ENCODE measurements at places on chromosomes 2 and 18.
A peak's percentile ranks its signal among the peaks of the same experiment; 100 is the strongest.

DNA sequence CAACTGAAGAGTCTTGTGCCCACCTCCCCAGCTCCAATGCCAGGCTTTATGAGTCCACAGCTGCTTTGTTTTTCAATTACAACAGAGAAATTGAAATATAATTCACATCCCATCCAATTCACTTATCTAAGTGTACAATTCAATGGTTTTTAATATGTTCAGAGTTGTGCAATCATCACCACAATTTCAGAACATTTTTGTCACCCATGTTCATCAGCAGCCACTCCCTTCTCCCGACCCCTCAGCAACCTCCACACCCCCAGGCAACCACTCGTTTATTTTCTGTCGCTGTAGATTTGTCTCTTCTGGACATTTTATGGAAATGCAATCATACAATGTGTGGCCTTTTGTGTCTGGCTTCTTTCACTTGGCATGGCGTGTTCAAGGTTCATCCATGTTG lies 23.3 kb downstream of the INHBB start:
- DNase-seq: no peak

GRCh38 chr18:48798334-48799245 lies 152.2 kb downstream of the SMAD7 start:
- DNase-seq: peak; percentile 63

- no peak for DNase-seq
Observed at GRCh38 chr2:6181525-6181924, 489.3 kb downstream of the SOX11 start.

DNA sequence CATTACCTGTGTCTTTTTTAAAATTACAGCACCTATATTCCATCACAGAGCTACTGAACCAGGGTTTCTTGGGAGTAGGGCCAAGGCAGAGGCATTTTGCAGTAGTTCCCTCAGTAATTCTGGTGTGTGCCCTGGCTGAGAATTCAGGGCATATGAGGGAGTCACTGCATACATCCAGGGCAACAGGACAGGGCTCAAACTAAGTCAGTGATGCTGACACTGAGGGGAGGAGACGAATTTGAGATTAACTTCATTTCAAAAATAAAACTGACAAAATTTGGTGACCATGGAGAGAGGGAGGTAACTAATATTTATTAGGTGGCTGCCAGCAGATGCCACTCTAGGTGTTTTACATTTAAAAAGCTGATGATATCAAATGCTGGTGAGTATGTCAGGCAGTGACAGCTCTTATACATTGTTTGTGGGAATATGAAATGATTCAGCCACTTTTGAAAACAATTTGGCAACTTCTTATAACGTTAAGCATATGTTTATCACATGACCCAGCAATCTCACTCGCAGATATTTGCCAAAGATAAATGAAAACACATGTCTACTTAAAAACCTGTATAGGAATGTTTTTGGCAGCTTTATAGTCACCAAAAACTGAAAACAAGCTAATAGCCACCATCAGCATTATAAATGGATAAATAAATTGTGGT lies 20.3 kb downstream of the STRADB start:
- DNase-seq: no peak

- no peak for DNase-seq
Observed at GRCh38 chr18:52341608-52342381, 1.8 kb downstream of the DCC start.

DNA sequence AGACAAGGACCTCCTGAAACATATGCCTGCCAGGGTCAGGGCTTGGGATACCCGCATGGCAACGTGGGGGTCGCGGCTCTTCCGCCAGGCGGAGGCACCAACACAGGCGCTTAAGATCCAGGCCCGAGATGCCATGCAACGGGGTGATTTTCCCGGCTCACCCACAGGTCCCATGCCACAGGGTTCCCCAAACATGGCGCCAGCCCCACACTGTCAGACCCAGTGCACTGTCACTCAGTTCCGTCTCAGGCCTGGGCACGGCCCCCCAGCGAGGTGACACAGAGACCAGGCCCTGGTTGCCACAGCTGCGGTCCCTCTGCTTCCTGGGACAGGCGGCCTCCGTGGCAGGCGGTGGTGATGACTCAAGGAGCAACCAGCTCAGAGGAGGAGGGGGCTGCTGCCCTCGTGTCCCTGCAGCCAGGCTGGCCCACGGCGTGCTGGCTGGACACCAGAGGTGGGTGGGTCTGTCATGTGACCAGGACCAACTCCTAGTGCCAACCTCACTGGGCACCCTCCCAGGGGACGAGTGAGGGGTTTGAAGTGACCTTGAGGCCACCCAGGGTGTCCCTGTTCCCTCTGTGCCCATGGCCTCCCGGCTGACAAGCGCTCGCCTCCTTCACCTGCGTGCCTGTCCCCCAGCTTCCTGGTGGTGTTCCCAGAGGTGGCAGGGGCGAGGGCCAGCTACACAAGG lies 4.9 kb downstream of the PDCD1 start:
- DNase-seq: no peak

DNA sequence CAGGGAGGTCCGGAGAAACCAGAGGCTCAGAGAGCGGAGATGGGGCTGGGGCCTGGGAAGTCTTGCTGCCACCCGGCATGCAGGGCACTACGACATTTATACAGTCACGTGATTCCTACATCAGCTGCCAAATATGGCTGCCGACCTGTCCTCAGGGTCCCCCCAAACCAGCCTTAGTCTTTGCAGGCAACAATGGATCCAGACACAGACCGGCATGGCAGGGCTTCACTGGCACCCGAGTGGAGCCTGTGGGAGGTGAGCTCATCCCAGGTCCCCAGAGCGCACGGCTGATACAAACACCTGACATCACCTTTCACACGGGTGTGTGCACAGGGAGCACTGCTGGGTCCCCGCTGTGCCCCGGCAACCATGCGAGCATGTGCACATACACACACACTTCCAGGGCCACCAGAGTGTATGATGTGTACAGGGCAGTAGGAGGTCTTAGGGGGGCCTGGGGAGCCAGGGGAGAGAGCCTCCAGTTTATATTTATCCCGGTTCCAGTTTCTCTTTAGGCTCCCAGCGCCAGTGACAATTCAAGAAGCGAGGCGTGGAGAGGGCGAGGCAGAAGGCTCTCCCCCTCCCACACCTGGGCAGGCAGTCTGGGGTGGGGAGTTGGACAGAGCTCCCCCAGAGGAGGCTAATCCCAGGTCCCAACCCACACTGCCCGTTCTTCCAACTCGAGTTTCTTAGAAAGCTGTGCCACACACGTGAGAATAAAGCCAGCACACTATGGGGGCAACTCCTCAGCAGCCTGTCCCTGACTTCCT lies 2.7 kb downstream of the SEMA4C start:
- DNase-seq: no peak

DNA sequence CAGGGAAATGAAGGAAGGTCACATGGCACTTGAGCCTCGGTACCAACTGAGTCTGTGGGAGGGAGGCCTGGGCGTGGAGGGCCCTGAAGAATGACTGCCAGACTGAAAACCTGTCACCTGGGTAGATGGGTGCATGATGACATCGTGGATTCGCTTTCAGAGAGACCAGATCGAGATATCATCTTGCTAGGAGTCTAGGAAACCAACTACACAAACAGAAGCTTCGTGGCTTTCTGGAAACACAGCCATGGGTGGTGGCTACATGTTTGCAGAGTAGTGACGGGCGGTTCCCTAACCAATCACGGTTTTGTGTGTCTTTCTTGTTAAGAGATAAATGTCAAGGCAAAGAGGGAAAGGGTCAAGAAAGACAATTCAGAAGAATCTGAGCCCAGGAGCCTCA lies 155.0 kb downstream of the EIPR1 start:
- DNase-seq: no peak

DNA sequence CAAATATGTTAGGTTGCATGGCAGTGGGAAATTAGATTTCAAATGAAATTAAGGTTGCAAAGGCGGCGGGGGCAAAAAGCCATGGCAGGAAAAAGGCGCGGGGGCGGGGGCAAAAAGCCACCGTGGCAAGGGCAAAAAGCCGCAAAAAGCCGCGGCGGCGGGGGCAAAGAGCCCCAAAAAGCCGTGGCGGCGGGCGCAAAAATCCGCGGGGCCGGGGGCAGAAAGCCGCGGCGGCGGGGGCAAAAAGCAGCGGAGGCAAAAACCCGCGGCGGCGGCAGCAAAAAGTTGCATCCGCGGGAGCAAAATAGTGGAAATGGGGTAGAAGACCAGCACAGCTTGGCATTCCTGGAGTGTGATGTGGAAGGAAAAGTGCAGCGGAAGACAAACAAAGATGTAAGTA lies 417.1 kb downstream of the ANKRD30B start:
- no peak for DNase-seq

DNA sequence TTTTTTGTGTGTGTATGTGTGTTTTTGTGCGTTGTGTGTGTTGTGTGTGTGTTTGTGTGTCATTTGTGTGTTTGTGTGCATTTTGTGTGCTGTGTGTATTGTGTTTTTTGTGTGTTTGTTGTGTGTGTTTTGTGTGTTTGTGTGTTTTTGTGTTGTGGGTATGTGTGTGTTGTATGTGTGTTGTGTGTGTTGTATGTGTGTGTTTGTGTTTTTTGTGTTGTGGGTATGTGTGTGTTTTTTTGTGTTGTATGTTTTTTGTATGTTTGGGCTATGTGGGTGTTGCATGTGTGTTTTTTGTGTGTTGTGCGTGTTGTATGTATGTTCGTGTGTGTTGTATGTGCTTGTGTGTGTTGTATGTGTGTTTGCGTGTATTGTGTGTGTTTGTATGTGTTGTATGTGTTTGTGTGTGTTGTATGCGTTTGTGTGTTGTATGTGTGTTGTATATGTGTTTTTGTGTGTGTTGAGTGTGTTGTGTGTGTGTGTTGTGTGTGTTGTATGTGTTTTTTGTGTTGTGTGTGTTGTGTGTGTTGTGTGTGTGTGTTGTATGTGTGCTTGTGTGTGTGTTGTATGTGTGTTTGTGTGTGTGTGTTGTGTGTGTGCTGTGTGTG lies 275.3 kb downstream of the HRH4 start:
- no peak for DNase-seq

- DNase-seq: no peak
Observed at GRCh38 chr2:144439993-144440392, 79.9 kb downstream of the ZEB2 start.

- no peak for DNase-seq
Observed at GRCh38 chr2:225040856-225041206, 1.4 kb downstream of the DOCK10 start.

GRCh38 chr2:39547811-39548719 lies 111.0 kb upstream of the MAP4K3 start:
- DNase-seq: no peak

- no peak for DNase-seq
Observed at GRCh38 chr18:13548966-13549879, 177.1 kb downstream of the FAM210A start.

- DNase-seq: no peak
Observed at GRCh38 chr2:3728104-3729054, 25.0 kb downstream of the DCDC2C start.

GRCh38 chr2:136086253-136087016 lies 31.5 kb downstream of the CXCR4 start:
- no peak for DNase-seq

- DNase-seq: no peak
Observed at GRCh38 chr2:10478298-10478625, 30.1 kb upstream of the ODC1 start.

DNA sequence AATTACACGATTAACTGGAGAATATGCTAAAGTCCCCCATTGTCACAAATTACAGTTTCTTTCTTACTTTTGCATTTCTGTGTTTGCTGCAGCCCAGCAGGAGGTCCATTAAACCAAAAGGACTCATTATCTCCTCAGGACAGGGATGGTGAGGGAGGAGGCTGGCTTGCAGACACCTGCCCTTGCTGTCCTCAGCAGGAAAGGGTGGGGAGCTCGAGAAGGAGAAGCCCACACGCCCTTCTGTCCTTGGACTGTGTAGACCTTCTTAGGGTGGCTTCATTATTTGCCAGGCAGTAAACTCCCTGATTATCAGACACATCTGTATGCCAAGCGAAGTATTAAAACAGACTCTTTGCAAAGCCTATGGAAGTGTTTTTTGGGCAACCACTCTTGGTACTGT lies 196.0 kb downstream of the LDLRAD4 start:
- DNase-seq: no peak

DNA sequence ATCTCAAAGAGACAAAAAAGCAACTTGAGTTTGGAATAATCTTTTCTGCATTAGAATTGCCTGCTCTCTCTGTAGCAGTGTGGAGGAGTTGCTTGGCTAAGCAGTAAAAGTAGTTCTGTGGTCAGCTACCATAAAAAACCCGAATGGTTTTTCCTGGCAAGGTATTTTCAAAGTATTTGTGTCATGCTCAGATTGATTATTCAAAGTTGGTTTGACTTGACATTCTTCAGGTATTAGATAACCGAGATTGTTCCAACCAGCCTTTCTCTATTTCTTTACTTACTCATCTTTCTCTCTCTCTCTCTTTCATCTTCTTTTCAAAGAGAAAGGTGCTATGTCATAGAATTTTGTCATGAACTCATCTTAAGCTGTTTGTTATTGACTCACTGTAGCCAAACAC lies 404.9 kb downstream of the CPS1 start:
- no peak for DNase-seq

DNA sequence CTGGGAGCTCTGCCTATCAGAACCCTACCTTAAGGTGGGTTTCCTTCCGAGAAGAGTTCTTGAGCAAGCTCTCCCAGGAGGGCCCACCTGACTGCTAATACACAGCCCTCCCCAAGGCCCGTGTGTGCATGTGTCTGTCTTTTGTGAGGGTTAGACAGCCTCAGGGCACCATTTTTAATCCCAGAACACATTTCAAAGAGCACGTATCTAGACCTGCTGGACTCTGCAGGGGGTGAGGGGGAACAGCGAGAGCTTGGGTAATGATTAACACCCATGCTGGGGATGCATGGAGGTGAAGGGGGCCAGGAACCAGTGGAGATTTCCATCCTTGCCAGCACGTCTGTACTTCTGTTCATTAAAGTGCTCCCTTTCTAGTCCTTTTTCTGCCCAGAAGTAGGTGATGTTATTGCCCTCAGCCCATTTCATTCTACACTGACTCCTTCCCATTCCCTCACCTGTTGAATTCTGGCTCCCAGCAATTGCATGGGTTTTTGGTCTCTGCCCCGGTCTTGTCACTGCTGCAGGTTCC lies 6.5 kb downstream of the TMEM37 start:
- DNase-seq: peak; percentile 20

DNA sequence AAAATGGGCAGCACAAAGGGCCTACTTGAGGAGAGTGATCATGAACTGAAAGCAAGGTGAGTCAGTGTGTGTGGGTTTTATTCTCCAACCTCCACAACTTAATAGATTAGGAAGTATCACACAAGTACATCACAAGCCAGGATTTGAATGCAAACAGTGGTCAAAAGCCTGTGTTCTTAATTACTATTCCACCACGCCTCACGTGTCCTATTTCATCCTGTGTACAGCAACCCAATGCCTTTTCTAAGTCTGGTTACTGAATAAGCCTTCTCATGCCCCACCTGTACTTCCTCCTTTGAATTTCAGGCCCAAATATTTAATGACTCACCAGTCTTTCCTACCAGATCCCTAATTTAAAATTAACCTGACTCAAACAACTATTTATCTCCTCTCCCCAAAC lies 755.7 kb upstream of the SLC8A1 start:
- no peak for DNase-seq

GRCh38 chr18:50334546-50335152 lies 40.2 kb upstream of the SKA1 start:
- DNase-seq: no peak

DNA sequence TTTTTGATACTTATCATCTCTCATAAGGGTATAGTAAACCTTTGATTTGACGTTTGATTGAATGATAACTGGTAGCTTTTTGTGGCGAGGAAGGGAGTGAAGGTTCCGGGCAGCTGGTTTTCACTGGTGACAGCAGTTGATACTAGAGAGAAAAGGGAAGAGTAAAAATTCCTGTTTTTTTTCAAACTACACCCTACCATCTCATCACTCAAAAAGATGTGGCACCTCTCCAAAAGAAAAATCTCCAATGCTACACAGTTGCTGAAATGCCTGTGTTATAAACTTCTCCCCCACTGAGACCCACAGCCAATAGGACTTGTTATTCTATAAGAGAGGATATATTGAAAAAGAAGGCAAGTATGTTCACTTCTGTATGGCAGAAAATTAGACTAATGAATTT lies 154.0 kb downstream of the MAIP1 start:
- DNase-seq: no peak

Data from tibial artery (tissue), 4 donors.